Fibroblast of skin of left quadriceps (primary cell): ENCODE measurements at places on chromosomes 2 and 18.

DNA sequence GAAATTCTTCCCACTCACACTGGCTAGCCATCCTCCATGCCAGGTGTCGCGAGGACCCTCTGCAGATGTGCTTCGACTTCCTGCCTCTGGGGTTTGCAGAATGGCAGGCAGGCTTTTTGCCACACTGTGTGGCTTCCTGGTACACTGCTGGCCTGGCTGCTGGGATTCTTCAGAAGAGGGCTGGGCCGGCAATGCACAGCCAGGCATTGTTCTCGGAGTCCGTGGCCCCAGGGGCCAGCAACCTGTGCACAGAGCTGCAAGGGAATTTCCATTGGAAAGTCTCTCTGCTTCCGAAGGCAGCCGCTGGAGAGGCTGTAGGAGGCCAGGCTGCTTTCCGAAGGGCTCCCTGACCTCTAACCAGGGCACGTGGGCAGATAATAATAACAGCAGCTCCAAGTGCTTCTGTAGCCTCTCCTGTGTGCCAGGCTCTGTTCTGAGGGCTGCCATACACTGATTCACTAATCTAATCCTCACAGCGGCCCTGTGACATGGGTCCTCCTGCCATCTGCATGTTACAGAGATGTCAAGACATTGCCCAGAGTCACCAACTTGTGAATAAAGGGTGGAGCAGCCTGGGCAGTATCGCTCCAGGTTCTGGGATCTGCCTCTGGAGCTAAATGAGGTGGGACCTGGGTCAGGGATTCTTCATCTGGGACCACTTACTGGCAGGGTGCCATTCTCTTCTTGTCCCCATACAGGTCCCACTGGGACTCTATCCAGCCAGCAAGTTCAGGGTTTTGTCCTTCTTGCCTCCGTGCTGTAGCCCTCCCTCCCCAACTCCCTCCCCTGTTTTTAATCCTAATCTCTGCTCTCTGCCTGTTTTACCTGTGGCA, 5.0 kb downstream of the LDLRAD4 start:
- DNase-seq = no peak

GRCh38 chr2:109349503-109350465, 220.8 kb downstream of the SH3RF3 start:
- DNase-seq = no peak

DNA sequence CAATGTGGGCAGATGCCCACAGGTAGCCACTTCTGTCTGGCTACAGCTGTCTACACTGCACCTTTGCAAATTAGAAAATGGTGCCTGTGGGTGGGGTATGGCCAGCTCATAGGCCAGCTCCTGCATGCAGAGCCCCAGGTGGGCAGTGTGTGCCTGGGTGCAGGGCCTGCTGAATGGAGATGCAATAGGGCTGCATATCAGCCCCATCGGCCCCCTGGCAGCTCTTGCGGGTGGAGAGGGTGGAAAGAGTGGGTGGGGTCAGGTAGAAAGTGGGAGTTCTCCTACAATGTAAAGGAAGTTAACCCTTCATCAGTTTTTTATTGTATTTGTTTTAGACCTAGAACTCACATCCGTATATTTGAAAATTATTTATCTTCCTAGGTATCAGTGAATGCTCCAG, 37.1 kb downstream of the FBLN7 start:
- no peak for DNase-seq

DNA sequence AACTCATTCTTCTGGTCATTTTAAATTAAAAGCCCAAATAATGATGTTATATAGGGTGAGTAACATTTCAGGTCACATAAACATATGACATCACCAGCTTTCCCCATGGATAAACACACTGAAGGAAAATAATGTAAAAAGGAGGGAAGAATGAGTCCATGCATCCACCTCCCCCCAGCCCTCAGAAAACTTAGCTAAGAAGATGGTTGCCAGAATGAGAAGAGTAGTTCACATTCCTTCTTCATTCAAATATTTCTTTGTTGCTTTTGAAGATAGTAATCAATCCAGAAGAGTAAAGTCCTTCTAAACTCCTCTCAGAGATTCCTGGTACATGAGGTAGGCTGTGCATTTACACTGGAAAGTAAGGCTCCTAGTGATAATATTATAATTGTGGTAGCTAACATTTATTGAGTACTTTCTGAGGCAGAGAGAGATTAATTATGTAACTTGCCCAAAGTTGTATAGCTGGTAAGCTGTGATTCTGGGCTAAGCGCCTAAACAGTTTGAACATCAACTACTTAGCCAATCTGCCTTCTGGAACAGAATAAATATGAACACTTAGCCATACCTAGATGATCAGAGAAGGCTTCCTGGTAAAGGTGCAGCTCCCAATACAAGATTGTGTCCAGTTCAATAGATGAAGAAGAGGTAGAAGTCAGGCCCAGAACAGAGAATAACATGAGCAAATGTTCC, 256.7 kb upstream of the FN1 start:
- DNase-seq = no peak

DNA sequence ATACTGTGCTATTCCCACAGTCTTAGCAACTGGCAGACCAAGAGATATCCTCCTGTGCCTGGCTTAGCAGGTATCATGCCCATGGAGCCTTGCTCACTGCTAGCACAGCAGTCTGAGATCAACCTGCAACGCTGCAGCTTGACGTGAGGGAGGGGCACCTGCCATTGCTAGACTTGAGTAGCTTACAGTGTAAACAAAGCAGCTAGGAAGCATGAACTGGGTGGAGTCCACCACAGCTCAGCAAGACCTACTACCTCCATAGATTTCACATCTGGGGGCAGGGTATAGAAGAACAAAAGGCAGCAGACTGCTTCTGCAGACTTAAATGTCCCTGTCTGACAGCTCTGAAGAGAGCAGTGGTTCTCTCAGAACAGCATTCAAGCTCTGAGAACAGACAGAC, 74.8 kb downstream of the AKAIN1 start:
- DNase-seq = no peak

GRCh38 chr2:98454500-98455235, 10.0 kb downstream of the INPP4A start:
- DNase-seq = no peak

DNA sequence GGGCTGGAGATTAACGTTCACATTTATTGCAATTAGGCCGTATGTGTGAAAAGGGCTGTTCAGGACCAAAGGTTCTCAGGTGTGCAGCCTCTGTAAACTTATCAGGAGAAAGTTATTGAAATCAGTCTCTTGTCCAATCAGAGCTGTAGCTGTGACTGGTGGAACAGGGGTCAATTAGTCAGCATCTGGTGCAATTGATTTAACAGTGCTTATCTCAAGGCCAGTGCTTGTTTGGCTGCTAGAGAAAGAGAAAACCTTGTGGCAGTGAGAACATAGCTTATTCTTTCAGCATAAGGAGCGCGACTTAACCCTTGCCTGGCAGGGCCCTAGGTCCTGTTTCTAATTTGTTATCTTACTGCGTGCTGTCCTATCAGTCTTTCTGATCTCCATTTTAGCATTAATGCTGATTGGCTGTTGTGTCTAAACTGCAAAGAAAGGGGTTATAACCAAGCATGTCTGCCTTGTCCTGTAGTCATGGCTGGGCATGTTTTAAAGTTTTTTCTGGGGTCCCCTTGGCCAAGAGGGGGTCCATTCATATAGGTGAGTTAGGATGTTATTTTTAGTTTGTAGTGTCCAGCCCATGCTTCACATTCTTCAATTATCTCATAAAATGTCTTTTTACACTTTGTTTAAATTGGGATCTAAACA, 66.4 kb downstream of the CYB5A start:
- DNase-seq = no peak

DNA sequence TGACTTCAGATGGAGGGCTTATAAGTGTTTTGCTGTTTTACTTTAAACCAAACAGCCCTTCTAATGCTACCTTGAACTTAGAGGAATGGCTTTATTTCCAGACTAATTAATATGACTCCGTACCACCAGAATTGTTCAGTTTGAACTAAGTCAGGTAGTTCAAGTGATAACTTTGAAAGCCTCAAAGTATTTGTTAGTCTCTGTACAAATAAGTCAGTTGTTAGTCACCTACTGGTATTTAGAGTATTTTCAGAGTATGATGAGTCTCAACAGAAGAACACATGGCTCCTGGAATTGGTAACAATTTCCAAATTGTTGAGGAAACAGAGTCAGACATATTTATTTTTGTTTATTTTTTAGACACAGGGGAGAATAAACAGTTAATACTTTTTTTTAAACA, 381.8 kb upstream of the NRXN1 start:
- no peak for DNase-seq

DNA sequence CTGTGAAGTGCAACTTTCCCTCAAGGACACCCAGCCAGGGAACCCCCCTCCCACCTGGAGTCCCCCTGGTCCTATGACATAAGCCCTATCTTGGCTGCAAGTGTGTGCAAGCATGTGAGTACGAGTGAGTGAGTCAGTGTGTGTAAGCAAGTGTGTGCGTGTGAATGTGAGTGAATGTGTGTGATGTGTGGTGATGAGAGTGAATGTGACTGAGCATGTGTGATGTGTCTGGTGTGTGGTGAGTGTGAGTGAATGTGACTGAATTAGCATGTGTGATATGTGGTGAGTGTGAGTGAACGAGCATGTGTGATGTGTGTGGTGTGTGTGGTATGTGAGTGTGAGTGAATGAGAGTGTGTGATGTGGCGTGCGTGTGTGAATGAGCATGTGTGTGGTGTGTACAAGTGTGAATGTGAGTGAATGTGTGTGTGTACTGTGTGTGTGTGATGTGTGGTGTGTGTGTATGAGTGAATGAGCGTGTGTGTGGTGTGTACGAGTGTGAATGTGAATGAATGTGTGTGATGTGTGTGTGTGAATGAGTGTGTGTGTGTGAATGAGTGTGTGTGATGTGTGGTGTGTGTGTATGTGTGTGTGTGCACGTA, 68.8 kb upstream of the SMAD7 start:
- DNase-seq = no peak

- no peak for DNase-seq
Observed at GRCh38 chr2:161676902-161677496, 52.8 kb downstream of the SLC4A10 start.

DNA sequence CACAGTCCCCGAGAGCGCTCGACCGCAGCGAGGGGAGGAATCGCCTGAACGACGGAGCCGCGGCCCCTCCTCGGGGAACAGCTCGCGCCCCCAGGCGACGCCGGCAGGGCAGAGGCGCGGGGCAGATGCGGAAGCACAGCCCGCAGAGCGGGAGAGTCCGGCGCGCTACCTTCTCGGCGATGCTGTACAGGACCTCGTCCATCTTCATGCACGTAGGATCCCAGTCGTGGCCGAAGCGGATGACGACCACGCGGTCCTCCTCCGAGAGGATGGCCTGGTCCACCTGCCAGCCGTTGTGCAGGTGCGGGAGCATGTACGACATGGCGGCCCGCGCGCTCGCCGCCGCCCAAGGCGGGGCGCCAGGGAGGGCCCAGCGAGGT, 302 bp downstream of the TXNL4A start:
- peak; percentile 3 for DNase-seq

DNA sequence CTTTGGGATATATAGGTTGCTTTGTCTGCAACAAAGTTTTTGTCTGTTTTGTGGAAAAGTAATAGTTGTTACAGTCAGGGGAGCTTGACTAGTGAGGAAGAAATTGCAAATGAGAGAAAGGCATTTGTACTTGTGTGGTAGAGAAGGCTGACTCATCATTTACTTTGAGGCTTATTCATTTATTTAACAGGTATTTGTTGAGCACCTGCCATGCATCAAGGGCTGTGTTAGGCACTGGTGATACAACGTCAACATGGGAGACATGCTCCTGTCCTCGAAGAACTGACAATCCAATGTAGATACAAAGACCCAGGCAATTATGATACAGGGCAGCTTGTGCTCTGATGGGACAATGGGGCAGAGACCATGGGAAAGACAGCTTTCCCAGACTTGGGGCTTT, 79.5 kb downstream of the UPP2 start:
- no peak for DNase-seq

- DNase-seq = no peak
Observed at GRCh38 chr2:10019602-10020400, 23.5 kb upstream of the KLF11 start.

DNA sequence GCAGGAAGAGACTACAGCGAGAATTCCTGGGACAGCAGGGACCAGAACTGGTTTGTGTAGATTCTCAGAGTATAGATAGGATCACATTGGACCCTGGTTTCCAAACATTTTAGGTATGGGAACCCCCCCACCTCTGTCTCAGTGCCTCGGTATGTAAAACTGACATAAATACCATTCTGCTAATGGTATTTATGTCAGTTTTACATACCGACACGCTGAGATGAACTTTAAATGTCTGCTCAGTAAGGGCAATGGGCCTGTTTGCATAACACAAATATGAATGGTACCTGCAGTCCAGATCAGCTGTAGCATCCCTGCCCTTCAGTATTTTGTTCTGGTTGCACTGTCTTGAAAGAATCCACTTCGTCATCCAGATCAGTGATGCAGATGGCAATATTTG, 73.2 kb downstream of the WDSUB1 start:
- no peak for DNase-seq

- no peak for DNase-seq
Observed at GRCh38 chr2:120902592-120902991, 166.9 kb downstream of the GLI2 start.

DNA sequence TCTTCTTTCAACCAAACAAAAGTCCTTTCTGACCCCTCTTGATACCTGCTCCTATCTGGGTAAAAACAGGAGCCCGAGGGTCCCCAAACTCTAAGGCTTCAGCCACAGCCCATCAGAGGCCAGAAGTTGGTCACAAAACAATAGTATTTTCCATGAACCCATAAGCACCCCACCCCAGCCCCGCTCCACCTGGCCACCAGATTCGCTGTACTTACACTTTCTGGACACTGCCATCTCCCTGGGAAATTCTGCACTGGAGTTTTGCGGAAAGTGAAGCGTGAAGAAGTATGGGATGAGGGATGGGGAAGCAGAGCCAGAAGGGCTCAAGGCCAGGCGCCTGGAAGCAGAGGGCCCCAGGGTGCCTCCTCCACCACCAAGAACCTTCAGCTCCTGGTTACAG, 5.2 kb upstream of the RUFY4 start:
- DNase-seq = no peak

DNA sequence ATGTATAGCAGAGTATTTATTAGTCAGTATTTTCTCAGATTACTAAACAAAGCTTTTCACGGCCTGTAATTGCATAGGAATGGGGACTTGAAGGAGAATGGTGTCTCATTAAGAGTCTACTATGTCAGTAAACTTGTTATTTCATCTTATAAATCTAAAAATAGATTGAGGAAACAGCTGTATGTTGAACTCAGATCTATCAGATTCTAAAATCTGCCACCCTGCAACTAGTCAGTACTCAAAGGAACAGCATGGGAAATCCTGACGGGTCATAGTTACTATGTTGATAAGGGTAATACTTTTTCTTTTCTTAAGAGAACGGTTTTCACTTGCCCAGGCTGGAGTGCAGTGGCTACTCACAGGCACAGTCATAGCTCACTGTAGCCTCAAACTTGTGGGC, 70.2 kb upstream of the EMILIN2 start:
- no peak for DNase-seq

GRCh38 chr18:32566960-32567359, 96.3 kb upstream of the GAREM1 start:
- DNase-seq = no peak

GRCh38 chr2:72104821-72105588, 42.7 kb downstream of the CYP26B1 start:
- no peak for DNase-seq
